Lung microvascular endothelial cell (primary cell): ENCODE measurements at places on chromosomes 7 and 10. TPM values are rescaled to one million over a fixed set of nuclear protein-coding genes. Genes with fewer than 3 reads are reported as not detected.

DNA sequence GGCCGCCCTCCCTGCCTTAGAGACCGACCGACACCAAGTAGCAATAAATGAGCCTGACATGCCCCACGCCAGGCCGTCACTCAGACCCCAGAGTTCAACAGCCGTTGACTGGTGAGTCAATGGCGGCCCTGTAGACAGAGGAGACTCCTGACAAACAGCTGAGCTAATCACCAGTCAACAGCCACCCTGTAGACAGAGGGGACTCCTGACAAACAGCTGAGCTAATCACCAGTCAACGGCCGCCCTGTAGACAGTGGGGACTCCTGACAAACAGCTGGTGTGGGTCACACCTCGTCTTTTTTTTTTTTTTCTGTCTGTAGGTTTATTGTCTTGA, 16.9 kb upstream of the KNDC1 start:
- no peak for DNase-seq

- no peak for DNase-seq
Observed at GRCh38 chr10:117621795-117622420, 79.4 kb downstream of the EMX2 start.

Gene FAM25G
- total RNA-seq = not detected in 2 replicates

Gene SEMA4G
- total RNA-seq = 0.65 and 0.99 TPM in 2 replicates

GRCh38 chr10:11874568-11875493, 51.7 kb downstream of the PROSER2 start:
- DNase-seq = peak; percentile 20

DNA sequence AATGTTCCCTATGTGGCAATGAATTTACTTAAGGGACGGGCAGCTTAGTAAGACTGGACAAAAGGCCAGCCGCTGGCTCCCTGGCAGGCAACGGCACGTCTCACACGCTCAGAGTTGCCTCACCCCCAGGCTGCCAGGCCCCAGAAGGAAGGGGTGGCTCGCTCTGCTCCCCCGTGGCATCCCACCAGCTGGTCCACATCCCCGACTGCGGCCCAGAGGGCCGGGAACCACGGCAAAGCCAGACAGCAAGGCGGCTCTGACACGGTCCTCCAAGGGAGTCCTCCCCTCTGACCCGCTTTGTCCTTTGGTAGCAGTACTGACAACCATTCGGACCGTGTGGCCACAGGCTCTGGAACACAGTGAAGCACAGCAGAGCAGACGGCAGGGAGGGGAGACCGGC, 34.1 kb downstream of the NUDT1 start:
- no peak for DNase-seq

- DNase-seq = no peak
Observed at GRCh38 chr7:51308696-51309095, 7.9 kb downstream of the COBL start.

DNA sequence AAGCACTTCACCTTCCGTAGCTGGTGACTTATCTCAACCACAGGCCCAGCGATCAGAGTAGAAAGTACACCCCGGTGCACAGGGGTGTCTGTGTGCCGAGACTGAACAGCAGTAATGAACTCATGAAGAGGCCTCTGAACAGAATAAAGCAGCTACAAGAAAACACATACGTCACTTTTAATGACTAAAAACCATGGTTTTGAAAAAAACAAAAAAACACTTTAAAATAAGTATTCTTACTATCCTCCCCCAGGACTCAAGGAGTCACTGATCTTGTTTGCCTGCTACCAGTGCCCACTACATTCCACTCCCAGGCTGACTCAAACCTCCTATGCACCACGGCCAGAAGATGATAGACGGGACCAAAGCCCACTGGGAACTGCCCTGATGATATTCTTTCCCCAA, 53.8 kb downstream of the NCAPG2 start:
- no peak for DNase-seq

Gene SUN3
- not detected in 2 replicates for total RNA-seq

Gene TRPV5
- total RNA-seq = not detected in 2 replicates

Gene PPP1R17
- not detected in 2 replicates for total RNA-seq

Gene CARD11
- total RNA-seq = 2.2 and 3.1 TPM in 2 replicates

Gene PRPS1L1
- not detected in 2 replicates for total RNA-seq

DNA sequence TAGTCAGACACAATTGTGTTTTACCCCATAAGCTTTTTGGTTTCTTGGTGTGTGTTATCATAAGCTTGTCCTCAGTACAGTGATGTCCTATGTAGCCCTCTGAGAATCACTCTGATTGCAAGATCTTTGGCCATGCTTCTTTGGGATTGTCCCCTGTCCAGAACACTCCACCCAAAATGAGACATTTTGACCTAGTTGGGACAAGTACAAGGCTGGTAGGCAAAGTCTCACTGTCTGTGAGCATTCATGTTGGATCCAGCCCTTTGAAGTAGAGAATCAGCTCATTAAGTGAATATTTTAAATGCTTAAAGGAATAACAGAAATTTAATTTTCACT, 28.9 kb upstream of the PCGF5 start:
- DNase-seq = no peak

- no peak for DNase-seq
Observed at GRCh38 chr10:44827431-44828006, 83.6 kb upstream of the TMEM72 start.

DNA sequence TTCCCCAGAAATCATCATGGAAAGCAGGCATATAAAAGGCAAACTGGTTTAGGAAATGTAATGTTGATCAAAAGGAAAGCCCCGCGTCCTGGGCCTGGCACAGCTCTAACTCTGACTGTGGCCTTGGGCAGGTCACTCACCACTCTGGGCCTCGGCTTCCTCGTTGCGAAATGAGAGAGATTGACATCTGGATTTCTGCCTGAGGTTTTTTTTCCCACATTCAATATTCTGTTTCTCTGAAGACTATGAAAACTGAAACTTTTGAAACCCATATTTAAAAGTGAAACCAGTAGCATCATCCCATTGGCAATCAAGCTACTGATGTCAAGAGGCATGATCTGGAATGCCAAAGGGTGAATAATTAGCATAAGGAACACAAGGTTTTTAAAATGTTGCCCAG, 369.7 kb upstream of the NPVF start:
- DNase-seq = no peak

GRCh38 chr10:80416479-80417098, 8.2 kb downstream of the PRXL2A start:
- peak; percentile 67 for DNase-seq

Gene IFIT1B
- not detected in 2 replicates for total RNA-seq

- peak; percentile 43 for DNase-seq
Observed at GRCh38 chr10:21020545-21020944, 123.4 kb upstream of the NEBL start.

Gene CUBN
- total RNA-seq = 3.1 and 4.2 TPM in 2 replicates

GRCh38 chr7:149849174-149849573, 11.0 kb downstream of the ZNF862 start:
- no peak for DNase-seq

- no peak for DNase-seq
Observed at GRCh38 chr10:43688348-43688892, 39.7 kb upstream of the ZNF32 start.

Gene GLCCI1
- 0.87 and 1.4 TPM in 2 replicates for total RNA-seq

Gene SOSTDC1
- total RNA-seq = not detected in 2 replicates

Gene BAIAP2L1
- total RNA-seq = under 0.01 and 0.22 TPM in 2 replicates

- no peak for DNase-seq
Observed at GRCh38 chr7:43318188-43318770, 205.8 kb downstream of the HECW1 start.

Gene NUTM2B
- 0.20 and 0.44 TPM in 2 replicates for total RNA-seq

- no peak for DNase-seq
Observed at GRCh38 chr7:96285579-96285978, 36.3 kb downstream of the SLC25A13 start.

GRCh38 chr10:114058297-114058696, 14.6 kb downstream of the ADRB1 start:
- DNase-seq = no peak

GRCh38 chr10:26374426-26374825, 63.7 kb upstream of the APBB1IP start:
- DNase-seq = no peak

Gene CASTOR2
- total RNA-seq = 8.3 and 12.7 TPM in 2 replicates

GRCh38 chr7:107687656-107688055, 27.0 kb downstream of the SLC26A4 start:
- peak; percentile 31 for DNase-seq

Gene GDF2
- not detected in 2 replicates for total RNA-seq

DNA sequence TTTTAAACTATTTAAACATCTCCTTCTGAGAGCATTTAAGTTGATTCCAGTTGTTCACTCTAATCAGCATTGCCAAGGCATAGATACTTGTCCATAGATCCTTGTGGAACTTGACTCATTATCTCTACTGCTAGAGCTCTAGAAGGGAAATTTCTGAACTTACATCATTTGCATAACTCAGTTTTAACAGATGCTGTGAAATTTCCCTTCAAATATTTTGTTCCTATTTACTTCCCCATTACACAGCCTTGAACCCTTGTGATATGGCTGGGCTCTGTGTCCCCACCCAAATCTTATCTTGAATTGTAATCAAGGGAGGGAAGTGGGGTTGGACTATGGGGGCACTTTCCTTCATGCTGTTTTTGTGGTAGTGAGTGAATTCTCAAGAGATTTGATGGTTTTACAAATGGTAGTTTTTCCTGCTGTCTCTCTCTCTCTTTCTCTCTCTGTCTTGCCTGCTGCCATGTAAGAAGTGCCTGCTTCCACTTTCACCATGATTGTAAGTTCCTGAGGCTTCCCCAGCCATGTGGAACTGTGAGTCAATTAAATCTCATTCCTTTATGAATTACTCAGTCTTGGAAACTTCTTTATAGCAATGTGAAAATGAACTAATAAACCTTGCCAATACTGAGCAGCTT, 25.4 kb downstream of the INSIG1 start:
- DNase-seq = no peak

Gene TSC22D4
- total RNA-seq = 21.6 and 25.8 TPM in 2 replicates

DNA sequence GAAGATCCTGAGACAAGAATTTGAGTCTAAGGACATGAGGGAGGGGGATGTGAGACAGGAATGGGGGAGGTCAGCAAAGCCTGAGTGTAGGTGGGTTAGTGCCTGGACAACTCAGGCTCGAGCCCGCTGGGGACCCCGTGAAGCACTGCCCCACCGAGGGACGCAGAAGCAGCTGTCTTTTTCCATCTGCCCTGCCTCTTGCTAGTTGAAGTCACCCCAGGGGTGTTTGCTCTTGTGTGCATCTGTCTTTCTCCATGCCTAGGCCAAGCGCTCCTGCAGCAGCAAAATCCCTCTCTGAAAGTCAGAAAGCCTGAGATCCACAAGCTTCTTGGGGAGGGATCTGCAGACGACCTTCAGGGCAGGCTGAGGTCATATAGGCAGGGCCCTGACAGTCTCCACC, 79.0 kb upstream of the CELF2 start:
- no peak for DNase-seq

GRCh38 chr7:27188386-27189294, 3.6 kb upstream of the HOXA11 start:
- peak; percentile 47 for DNase-seq

GRCh38 chr7:157007470-157008066, 2.9 kb downstream of the MNX1 start:
- DNase-seq = no peak

DNA sequence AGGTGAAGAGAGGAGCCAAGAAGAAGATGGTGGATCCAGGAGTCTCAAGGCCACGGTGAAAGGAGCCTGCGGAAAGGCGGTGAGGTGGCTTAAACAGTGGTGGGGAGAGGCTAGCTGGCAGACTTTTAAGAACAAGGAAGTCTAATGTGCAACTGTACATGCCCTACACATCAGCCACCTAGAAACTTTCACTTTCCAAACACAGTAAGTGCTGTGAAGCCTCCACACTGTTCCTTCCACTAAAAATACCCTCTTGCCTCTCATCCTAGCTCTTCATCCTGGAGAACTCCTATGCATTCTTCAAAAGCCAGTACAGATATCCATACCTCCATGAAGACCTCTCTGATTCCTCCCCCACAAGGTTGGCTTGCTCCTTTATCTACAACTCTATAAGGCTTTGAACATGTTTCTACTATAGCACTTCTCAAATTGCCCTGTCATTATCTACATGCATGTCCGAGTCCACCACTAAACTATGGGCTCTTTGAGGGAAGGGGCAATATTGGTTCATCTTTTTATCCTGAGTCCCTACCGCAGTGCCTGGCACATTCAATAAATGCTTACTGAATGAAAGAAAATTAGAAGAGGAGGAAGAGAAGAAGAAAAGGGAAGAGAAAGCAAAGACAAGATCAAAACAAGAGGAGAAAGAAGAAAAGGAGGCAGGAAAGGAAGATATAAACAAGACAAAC, 54.2 kb downstream of the DNAJC12 start:
- no peak for DNase-seq
